ENCODE measurements at places on chromosomes 6 and 20.
A peak's percentile ranks its signal among the peaks of the same experiment; 100 is the strongest.

- DNase-seq, result no peak
Measured at GRCh38 chr6:133985970-133986369, 32.9 kb downstream of the TBPL1 start.

- no peak for DNase-seq
Measured at GRCh38 chr20:38935967-38936407, 9.8 kb downstream of the FAM83D start.

GRCh38 chr6:138145402-138145801, 16.3 kb upstream of the ARFGEF3 start:
- no peak for DNase-seq

DNA sequence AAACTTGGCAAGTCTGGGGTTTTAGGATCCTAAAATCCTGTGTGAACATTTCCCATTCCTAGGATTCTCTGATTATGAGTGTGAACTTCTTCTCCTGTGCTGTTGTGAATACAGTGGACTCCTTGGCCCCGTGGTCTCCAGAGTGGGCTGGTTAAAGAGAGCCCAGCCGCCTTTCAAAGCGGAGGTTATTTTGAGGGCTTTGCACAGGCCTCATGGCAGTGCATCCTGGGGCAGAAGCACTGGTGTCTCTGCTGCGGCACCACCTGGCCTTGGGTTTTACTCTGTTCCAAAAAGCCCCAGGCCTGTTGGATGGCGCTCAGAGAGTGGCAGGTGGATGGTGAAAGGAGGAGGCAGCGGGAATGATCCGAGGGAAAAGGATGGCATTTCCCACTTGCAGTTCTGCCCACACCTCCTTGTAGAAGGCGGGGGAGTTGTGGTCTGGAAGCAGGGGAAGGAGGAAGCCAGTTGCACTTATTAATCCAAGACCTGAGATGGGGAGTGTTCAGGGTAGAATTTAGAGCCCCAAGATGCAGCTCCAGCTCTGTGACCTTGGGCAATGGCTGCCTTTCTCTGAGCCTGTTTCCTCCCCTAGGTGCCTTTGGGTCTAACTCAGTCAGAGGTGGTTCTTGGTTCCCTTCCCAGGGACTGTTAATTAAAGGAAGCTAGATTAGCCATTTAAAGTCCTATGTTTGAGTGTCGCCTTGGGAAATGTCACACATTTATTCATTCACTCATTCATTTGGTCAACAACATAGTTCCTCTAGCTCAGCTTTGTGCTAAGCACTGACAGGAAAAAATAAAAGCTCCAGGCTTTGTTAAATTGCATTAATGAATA, 22.4 kb downstream of the MMP24 start:
- DNase-seq, result no peak

DNA sequence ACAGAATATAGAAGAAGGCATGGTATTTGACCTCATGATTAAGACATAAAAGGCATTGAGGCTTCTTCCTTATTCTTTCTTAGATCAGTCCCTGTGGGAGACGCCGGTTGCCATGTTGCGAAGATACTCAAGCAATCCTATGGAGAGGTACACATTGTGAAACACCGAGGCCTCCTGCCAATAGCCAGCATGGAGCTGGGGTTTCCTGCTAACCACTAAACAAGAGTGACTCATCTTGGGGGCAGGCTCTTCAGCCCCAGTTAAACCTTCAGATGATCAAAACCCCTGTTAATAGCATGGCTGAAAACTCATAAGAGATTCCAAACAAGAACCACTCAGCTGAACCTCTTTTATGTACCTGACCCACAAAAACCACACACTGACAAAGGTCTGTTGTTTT, 478.8 kb downstream of the CD83 start:
- peak; percentile 0 for DNase-seq

- peak; percentile 14 for DNase-seq
Measured at GRCh38 chr20:13458860-13459451, 179.8 kb downstream of the TASP1 start.

- DNase-seq, result no peak
Measured at GRCh38 chr6:15335916-15336315, 90.0 kb downstream of the JARID2 start.

DNA sequence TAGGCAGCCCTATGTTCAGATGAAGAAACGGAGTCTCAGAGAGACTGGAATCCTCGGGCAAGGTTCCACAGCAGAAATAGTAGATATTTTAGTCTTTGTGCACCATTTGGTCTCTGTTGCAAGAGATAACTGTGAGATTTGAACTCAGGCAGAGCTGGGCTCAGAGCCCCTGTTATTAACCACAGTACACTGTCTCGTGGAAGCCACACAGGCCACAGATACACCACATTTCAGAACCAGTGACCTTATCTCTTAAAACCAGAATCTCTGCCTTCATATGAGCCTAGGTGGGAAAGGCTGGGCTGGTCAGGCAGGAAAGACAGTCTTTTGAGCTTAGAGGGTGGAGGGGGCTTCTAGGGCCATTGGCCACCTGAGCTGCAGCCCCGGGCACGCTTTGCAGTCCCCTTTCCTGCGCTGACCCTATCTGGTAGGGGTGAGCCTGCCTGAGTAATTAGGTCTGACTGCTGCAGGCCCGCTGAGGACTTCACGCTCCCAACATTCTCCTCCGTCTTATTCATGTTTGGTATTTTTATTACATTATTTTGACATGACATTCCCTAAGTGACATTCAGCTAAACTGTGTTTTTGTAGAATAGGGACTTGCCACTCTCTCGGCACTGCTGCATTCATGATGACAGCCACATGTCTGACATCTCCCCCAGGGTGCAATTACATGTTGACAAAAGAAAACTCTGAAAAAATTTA, 71.1 kb downstream of the KCNB1 start:
- no peak for DNase-seq

GRCh38 chr6:109897025-109897424, 81.1 kb upstream of the GPR6 start:
- no peak for DNase-seq

DNA sequence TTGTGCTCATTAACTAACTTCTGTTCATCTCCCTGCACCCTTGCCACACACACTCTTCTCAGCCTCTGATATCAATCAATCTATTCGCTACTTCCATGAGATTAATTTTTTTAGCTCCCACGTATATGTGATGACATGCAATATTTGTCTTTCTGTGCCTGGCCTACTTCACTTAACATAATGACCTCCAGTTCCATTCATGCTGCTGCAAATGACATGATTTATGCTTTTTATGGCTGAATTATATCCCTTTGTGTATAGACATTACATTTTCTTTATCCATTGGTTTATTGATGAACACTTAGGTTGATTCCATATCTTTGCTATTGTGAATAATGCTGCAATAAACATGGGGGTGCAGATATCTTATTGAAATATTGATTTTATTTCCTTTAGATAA, 50.8 kb upstream of the SPTLC3 start:
- no peak for DNase-seq
